Left lung (tissue), 14 donors: ENCODE measurements at places on chromosomes 5 and 9. TPM values are rescaled to one million over a fixed set of nuclear protein-coding genes. Genes with fewer than 3 reads are reported as not detected.

DNA sequence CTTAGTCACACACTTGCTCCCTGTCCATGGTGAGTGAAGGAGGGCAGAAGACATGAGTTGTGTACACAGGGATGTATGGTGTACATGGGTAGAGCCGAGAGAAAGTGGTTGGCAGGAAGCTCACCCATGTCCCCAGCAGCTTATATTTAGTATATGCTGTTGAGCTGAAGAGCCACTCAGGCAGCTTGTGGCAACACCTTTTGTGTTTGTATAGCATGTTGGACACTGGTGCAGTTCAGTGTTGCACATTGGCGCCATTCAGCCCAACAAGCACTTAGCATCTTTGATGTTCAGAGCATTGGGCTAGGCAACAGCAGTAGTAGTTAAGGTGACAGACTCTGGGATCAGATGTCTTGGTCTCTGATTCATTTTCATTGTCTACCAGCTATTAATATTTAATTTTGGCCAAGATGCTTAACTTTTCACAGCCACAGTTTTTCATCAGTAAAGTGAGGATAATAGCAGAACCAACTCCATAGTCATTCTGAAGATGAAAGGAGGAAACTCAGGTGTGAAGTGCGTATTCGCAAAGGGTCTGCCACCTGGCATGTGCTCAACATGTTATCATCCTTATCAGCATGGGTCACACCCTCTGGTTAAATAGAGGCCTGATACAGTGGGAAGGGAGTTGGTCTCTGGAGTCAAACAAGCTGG lies 184.8 kb downstream of the NR3C1 start:
- no peaks in the 10 kb centered on the region for H3K27me3 ChIP-seq
- H3K4me1 ChIP-seq: peaks cover 9% of the 10 kb centered on the region
- no peak overlapping the region for H3K27ac ChIP-seq

DNA sequence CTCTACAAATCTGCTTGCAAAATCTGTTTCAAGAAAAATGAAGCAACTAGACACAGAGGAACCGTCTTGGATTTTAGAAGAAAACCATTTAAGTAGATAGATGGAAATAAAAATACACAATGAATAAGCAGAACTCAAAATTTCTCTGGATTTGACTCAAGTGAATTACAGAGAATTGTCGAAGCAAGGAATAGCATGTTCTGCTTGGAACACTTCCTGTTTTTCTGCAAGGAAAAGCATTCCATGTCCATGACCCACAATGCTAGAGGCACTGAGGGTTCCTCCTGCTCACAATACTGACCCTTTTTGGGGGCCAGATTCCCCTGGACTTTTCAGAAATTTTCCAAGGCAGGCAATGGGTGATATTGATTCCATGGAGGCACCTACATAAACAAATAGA lies 29.8 kb downstream of the PRUNE2 start:
- peaks cover 3% of the 10 kb centered on the region for H3K27me3 ChIP-seq
- H3K36me3 ChIP-seq: no peaks in the 10 kb centered on the region
- H3K27ac ChIP-seq: no peak overlapping the region

DNA sequence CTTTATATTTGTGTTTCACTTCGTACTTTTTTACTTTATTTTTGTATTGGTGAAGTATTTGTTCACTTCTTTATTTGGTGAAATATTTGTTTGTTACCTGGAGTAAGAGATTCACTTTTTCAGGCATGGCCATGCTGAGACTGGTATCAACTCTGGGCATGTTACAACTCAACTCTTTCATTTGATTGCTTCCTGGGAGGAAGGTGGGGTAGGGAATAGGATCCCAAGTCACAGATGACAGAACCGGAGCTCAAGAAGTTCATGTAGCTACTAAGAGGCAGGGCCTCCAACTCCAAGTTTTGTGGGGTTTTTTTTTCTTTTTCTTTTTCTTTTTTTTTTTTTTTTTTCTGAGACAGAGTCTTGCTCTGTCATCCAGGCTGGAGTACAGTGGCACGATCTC lies 6.1 kb upstream of the ADGRD2 start:
- H3K4me1 ChIP-seq: no peaks in the 10 kb centered on the region
- H3K36me3 ChIP-seq: no peaks in the 10 kb centered on the region
- H3K4me3 ChIP-seq: no peak overlapping the region
- H3K27ac ChIP-seq: no peak overlapping the region
- H3K27me3 ChIP-seq: peaks cover 62% of the 10 kb centered on the region

- no peaks in the 10 kb centered on the region for H3K36me3 ChIP-seq
- peaks cover 71% of the 10 kb centered on the region for H3K4me1 ChIP-seq
- H3K27me3 ChIP-seq: no peaks in the 10 kb centered on the region
- no peak overlapping the region for H3K4me3 ChIP-seq
- H3K27ac ChIP-seq: peak overlapping the region; percentile 50
Observed at GRCh38 chr9:38039907-38040682, 28.9 kb downstream of the SHB start.

- no peaks in the 10 kb centered on the region for H3K27me3 ChIP-seq
- no peak overlapping the region for H3K27ac ChIP-seq
- peaks cover 1% of the 10 kb centered on the region for H3K4me1 ChIP-seq
- DNase-seq: no peak
Observed at GRCh38 chr5:73786043-73786831, 160.2 kb downstream of the ARHGEF28 start.

DNA sequence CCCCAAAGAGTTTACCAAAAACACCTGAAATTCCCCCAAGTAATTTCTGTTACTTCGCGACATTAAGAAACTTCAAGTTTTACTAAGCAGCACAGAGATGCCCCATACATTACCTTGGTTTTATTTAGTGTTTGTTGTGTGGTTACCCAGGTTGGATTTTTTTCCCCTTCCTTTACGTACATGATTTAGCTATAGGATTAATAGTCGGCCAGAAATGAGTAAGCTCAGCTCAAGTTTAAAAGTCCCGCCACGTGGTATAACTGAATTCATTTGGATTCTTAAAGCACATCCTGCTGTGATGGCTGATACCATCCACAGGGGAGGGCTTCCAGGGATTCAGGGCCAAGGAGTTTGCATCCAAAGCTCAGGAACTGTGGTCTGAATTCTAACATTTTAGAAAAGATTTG lies 75.9 kb downstream of the DAP start:
- H3K27me3 ChIP-seq: no peaks in the 10 kb centered on the region
- H3K36me3 ChIP-seq: peaks cover 48% of the 10 kb centered on the region
- no peak for DNase-seq
- no peak overlapping the region for H3K27ac ChIP-seq
- H3K4me3 ChIP-seq: no peak overlapping the region

Gene EQTN
- 0.37 TPM for total RNA-seq
